AG20443 (cell line): ENCODE measurements at places on chromosomes 6 and 20.
A peak's percentile ranks its signal among the peaks of the same experiment; 100 is the strongest.

GRCh38 chr20:23115822-23116221 lies 29.7 kb upstream of the CD93 start:
- DNase-seq, result no peak

DNA sequence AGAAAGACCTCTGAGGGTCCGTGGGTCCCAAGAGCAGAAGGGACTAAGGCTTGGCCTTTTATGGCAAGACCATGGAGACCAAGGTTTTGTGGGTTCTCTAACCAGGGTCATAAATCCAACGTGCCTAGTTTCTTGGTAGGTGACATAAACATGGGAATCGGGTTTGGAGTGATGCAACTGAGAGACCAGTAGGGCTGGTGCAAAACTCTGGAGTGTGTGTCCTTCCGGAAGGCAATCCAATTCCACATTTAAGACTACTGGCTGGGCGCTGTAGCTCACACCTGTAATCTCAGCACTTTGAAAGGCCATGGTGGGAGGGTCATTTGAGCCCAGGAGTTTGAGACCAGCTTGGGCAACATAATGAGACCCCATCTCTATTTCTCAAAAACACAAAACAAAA lies 116.5 kb upstream of the ARG1 start:
- DNase-seq, result no peak

- DNase-seq, result no peak
These were observed 183.1 kb downstream of the PRDM13 start for GRCh38 chr6:99789767-99790166.

- DNase-seq, result no peak
These were observed 116.7 kb downstream of the JPH2 start for GRCh38 chr20:44070139-44070900.

DNA sequence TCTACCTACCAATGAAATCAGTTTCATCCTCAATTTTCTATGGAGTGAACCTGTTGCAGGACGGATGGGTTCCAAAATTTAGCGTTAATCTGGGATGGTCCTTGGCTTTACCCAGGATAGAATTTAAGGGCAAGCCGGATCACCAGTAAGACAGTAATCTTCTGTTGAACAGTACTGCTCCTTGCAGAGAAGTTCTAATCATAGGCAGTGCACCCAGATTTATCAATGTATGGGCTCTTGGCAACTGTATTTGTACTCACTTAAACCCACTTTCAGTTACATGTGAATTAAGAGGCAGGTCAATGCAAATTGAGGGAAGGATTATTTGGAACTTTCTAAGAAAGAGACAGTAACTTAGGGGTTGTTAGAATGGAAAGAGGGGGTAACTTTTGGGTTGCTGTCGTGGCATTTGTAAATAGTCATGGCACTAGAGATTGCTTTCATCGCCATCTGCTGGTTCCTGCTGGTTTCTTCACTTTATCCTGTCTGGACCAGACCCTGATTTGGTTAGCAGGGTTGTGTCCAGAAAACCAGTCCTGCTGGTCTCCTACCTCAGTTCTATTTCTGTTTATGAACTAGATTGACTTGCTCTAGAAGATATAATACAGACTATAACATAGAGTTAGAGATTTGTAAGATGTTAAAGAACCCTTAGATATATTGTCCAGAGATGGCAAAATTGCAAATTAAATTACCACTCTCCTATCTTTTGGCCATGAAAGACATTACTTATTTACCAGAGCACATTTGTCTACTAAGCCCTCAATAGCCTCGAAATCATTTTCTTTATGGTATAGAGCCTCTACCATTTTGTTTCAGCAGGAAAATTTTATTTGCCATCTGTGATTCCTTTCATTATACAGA lies 646.3 kb downstream of the UTRN start:
- peak; percentile 53 for DNase-seq

- no peak for DNase-seq
These were observed 135.1 kb downstream of the FAM83B start for GRCh38 chr6:54981647-54982046.

GRCh38 chr6:124973780-124974179 lies 11.5 kb downstream of the RNF217 start:
- no peak for DNase-seq

DNA sequence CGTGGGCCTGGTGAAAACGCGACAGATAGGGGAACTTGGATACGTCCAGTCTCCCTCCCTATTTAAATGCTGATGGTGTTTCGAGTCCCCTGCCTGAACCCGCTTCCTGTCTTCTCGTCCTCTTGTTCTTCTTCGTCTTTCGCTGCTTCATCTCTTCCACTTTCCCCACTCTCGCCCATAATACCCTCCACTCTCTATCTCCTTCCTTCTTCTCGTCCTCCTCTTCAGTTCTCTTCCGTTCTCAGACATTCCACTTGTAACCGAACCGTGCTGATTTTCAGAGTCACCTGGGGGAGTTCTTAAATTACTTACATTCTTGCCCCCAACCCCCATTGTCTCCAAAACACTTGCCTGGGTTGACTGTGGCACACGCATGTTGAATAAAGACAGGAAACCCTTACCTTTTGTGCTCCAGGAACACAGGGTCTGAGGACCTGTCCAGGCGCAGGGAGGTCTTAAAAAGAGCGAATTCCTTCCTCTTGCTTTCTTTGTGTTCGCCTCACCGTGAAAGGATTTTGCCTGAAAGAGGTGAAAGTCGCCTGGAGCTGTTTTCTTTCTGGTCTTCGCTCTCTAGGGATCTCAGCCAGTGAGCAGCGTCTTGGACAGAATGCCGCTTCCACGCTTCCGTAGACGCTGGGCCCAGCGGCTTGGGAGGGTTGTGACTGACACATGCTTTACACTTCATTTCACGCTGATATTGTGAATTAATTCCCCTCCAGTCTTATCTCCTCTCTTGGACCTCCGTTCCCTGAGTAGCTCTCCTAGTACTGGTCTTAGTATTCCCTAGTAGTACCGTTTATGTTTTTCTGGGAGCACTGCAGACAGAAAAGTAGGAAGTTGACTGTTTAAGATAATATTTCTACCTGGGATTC lies 184.0 kb downstream of the GPX5 start:
- DNase-seq, result no peak

DNA sequence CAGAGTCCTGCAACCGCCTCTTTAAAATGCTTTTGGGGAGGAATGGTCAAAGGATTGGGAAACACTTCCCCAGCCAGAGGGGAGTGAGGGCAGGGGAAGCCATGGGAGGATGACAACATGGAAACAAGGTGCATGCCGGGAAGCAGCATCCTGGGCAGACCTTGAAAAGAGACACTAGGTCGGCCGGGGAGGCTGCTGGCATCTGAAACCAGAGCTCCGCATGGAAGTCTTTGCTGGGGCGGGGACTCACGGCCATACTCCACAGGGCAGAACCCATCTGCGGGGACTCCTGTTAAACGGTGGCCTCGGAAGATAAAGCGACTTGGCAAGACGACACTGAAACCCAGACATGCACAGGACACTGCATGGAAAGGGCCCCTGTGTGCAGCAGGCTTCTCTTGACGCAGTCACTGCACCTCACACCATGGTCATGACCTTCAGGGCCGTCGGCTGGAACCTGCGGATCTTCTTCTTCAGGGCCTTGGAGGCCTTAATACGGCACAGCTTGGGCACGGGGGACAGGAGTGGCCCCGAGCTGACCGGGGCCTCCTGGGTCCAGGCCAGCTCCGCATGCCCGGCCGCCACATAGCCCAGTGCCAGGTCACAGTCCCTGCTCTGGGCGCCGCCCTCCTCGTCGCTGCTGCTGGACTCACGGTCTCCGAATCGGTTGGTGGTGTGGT lies 12.4 kb downstream of the DACT2 start:
- no peak for DNase-seq
